Parietal lobe (tissue), 2 donors: ENCODE measurements at places on chromosomes 6 and 20. TPM values are rescaled to one million over a fixed set of nuclear protein-coding genes. Genes with fewer than 3 reads are reported as not detected.

Gene EPHA7
- total RNA-seq, result 82.6 TPM

Gene PNLDC1
- total RNA-seq, result not detected

Gene MMUT
- 22.8 TPM for total RNA-seq

Gene UBD
- total RNA-seq, result not detected

Gene GTPBP2
- total RNA-seq, result 65.7 TPM
